Muscle of leg (tissue), 16 donors: ENCODE measurements at places on chromosomes 5 and 9. TPM values are rescaled to one million over a fixed set of nuclear protein-coding genes. Genes with fewer than 3 reads are reported as not detected.

- H3K27me3 ChIP-seq, result no peaks in the 10 kb centered on the region
- H3K36me3 ChIP-seq, result no peaks in the 10 kb centered on the region
- no peak overlapping the region for H3K27ac ChIP-seq
- no peak overlapping the region for H3K4me3 ChIP-seq
- DNase-seq, result no peak
Observed at GRCh38 chr5:51039424-51040329, 343.6 kb upstream of the ISL1 start.

GRCh38 chr5:4532705-4533080 is 607.4 kb upstream of the ADAMTS16 start:
- H3K36me3 ChIP-seq, result no peaks in the 10 kb centered on the region
- no peak overlapping the region for H3K4me3 ChIP-seq
- no peaks in the 10 kb centered on the region for H3K27me3 ChIP-seq
- no peaks in the 10 kb centered on the region for H3K4me1 ChIP-seq
- no peak for DNase-seq
- no peak overlapping the region for H3K27ac ChIP-seq

DNA sequence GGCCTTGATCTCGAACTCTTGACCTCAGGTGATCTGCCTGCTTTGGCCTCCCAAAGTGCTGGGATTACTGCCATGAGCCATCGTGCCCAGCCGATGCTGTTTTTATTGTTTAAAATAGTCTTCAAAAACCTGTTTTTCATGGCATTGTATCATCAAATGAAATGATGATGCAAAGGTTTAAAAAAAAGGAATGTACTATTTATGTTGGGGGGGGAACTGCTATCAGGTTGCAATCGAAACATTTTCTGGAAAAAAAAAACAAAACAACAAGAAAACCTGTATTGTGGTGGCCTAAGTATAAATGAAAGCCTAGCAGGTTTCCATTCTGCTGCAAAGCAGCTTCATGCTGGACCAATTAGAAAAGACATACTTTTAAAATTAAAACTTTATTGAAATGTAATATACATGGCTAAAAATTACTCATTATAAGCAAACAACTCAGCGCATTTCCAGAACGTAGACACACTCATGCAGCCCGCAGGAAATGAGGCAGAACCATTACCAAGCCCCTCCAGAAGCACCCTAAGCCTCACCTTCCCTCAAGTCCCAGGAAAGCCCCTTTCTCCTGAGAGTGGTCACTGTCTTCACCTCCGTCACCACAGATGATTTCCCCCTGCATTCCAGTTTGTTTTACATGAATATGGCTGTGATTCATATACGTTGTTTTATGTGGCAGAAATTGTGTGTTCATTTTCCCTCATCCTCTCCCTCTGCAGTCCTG is 19.0 kb downstream of the GPR107 start:
- H3K27ac ChIP-seq, result peak overlapping the region; percentile 42
- no peaks in the 10 kb centered on the region for H3K4me1 ChIP-seq
- no peak for DNase-seq
- H3K27me3 ChIP-seq, result no peaks in the 10 kb centered on the region
- peaks cover 18% of the 10 kb centered on the region for H3K36me3 ChIP-seq

SLIT3 gene
- total RNA-seq, result 7.4 TPM

GRCh38 chr9:136789523-136789937 is 1.6 kb upstream of the TMEM141 start:
- H3K27me3 ChIP-seq, result no peaks in the 10 kb centered on the region
- H3K4me1 ChIP-seq, result peaks cover 19% of the 10 kb centered on the region
- H3K4me3 ChIP-seq, result no peak overlapping the region
- no peak for DNase-seq

DNA sequence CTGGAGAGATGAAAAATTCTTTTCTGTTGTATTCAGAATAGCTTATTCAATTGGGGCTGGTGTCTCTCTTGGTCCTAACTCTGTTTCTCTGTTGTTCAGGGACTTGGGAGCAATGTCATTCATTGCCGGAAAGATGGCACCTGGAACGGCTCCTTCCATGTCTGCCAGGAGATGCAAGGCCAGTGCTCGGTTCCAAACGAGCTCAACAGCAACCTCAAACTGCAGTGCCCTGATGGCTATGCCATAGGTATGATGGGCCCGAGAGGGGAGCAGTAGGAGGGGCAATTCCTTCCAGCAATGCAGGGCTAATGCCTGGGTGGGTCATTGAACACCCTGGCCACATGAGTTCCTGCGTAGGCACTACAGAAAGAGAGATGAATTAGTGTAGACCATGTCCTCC is 208.9 kb downstream of the PAPPA start:
- H3K27me3 ChIP-seq, result no peaks in the 10 kb centered on the region
- no peak overlapping the region for H3K27ac ChIP-seq
- H3K4me3 ChIP-seq, result no peak overlapping the region
- H3K36me3 ChIP-seq, result no peaks in the 10 kb centered on the region

- no peak for DNase-seq
- peaks cover 10% of the 10 kb centered on the region for H3K4me1 ChIP-seq
- H3K36me3 ChIP-seq, result no peaks in the 10 kb centered on the region
- no peak overlapping the region for H3K27ac ChIP-seq
- peaks cover 63% of the 10 kb centered on the region for H3K27me3 ChIP-seq
Observed at GRCh38 chr9:122213102-122213588, 15.6 kb downstream of the LHX6 start.

KLHL3 gene
- 3.6 TPM for total RNA-seq

DNA sequence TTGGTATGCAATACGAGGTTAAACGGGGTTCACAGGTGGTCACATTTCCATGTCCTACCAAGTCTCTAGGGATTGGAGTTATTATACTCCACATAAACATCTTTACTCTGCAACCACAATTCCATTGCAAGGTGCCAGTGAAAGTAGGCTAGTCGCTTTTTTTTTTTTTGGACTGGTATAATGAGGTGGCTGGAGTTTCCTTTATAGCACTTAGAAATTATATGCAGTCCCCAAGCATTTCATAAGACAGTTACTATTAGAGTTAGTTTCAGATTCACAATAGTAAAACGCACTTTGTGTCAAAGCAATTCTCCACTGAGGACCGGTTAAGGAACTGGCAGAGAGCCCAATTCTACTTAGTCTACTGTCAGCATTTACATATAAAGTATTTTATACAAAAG is 1.4 kb downstream of the MEF2C start:
- no peaks in the 10 kb centered on the region for H3K4me1 ChIP-seq
- H3K27me3 ChIP-seq, result no peaks in the 10 kb centered on the region
- peak overlapping the region; percentile 63 for H3K4me3 ChIP-seq
- peak overlapping the region; percentile 97 for H3K27ac ChIP-seq
- H3K36me3 ChIP-seq, result no peaks in the 10 kb centered on the region

HACD4 gene
- total RNA-seq, result 1.3 TPM

DNA sequence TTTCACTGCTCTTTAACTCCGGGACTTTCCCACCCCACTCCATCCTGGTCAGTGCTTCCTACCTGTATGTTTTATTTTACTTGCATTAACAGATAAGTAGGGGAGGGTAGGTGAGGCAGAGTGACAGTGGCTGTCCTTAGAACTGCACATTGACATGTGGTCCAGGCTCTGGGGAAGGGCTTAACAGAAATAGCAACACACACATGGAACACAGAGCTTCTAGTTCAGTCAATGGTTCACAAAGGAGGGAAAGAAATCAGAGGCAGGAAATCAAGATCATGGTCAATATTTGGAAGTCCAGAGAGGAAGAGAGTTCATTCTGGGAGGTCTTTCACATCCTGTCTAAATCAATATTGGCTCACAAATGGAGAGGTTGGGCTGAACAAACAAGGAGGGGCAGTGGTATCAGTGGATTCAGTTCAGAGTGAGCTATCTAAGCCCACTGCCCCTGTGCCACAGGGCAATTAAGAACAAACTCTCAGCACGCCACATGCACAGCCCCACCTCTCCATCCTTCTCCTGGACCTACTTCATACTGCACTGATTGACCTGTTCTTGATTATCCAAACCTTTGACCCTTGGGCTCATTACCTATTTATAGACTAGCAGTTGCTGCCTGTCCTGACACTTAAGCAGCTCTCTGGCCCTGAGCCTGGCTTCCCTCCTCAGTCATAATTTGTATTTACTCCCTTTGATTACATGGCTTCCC is 6.2 kb upstream of the VPS13A start:
- peak; percentile 43 for DNase-seq

OMD gene
- 8.9 TPM for total RNA-seq

- peaks cover 4% of the 10 kb centered on the region for H3K4me1 ChIP-seq
- no peak overlapping the region for H3K4me3 ChIP-seq
Observed at GRCh38 chr5:96226941-96227552, 206.0 kb downstream of the PCSK1 start.

DNA sequence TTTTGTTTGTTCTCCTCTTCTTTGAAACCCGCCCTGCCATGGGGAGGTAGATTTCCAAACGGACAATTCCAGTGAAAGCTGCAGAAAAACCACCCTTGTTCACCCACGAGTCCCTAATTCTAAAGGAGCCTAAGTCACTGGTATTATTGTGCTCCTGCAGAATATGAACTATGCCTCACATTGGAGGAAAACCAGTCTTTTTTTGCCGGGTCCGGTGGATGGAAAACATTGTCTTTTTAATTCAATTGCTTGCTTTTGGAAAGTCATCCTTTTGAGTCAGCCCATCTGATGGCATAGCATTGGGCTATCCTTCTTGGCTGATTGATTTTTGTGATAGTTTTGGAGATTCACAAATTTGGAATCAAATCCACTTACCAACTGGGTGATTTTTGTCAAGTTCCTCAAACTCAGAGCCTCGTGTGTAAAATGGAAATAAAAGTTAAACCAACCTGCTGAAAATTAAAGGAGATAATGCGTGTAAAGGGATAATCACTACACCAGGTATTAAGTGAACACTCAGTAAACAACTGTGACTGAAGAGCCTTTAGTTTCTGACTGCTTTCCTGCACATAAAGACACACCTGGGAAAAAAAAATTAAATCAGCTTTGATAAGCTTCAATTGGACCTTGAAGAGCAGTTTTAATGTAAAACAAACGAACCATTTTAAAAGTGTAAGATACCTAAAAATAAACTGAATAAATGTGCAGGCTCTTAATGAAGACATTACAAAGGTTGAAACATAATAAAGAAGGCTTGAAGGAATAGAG is 780 bp upstream of the CCNJL start:
- peaks cover 1% of the 10 kb centered on the region for H3K36me3 ChIP-seq
- H3K4me1 ChIP-seq, result peaks cover 14% of the 10 kb centered on the region
- DNase-seq, result no peak

CBY3 gene
- total RNA-seq, result not detected

TMEM252 gene
- 0.09 TPM for total RNA-seq
